Inflammatory macrophage (primary cell): ENCODE measurements at places on chromosomes 3 and 15.

GRCh38 chr3:88152841-88153240, 3.1 kb downstream of the C3orf38 start:
- no peak for DNase-seq

GRCh38 chr3:183252973-183253527, at the start of gene B3GNT5:
B3GNT5 (plus strand) TSS chr3:183253253; CDS start chr3:183269799, 16,546 bp downstream.
- DNase-seq, result peak; percentile 76

GRCh38 chr3:54891540-54891897, 36.3 kb downstream of the LRTM1 start:
- no peak for DNase-seq

- DNase-seq, result no peak
Measured at GRCh38 chr3:66473181-66473580, 27.6 kb downstream of the LRIG1 start.

GRCh38 chr3:148062590-148062989, 635.1 kb upstream of the AGTR1 start:
- DNase-seq, result no peak

- no peak for DNase-seq
Measured at GRCh38 chr3:19573644-19574043, 360.4 kb downstream of the EFHB start.

DNA sequence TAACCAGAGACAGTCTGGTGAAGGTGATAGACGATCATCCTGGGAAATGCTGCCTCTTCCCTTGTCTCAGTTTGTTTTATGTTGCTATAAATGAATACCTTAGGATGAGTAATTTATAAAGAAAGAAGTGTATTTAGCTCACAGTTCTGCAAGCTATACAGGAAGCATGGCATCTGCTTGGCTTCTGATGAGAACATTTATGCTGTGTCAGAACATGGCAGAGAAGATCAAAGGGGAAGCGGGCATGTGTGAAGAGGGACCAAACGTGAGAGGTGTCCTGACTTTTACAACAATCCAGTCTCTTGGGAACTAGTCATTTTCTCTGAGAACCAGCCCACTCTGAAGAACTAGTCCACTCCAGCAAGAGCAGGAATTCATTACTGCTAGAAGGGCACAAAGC, 9.6 kb downstream of the CMC1 start:
- peak; percentile 10 for DNase-seq

GRCh38 chr3:198046120-198046857, 86.3 kb downstream of the LMLN start:
- DNase-seq, result no peak

DNA sequence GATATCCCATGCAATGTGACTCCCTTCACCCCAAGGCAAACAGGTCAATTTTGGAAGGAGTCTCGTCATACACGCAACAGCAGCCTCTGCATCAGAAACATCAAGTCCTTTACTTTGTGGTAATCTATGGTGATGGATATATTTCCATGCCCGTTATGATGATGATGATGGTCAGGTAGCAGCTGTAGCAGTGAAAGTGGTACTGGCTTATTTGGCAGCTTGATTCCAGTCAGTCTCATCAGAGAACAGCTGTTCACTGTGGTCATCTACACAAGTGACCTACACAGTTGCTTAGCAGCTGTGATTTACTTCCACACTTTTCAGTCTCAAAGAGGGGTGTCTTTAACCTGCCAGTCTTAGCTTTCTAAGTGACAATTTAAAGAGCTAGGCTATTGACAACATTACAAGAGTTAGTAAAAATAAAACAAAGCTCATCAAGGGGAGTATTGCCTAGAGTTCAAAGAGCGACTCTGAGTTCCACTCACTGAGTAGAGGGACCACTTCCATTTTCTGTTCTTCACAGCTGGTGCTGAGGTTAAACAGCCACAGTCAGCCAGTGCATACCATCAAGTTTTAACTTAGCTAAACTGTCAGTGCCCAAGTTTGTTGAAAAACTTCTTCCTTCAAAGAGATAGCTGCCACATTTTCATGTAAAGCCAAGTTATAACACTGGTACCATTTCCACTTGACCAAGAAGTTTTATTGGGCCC, 587.4 kb upstream of the KCNMB2 start:
- DNase-seq, result no peak

DNA sequence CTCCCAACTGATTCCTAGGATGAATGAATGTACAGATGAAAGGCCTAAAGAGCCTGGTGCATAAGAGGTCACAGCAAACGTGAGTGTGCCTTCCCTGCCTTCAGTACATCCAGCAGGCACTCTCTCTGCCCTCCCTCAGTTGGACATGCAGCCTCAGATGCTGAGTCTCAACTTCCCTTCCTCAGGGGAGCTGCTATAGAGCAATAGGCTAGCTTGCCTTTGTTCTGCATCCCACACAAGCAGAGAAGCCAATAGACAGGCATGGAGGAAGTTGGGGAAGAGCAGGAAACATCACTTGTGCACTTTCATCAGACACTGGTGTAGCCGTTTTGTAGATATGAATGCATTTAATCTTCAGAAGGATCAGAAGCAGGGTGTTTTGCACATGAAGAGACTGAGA, 147.5 kb upstream of the THBS1 start:
- DNase-seq, result peak; percentile 78

DNA sequence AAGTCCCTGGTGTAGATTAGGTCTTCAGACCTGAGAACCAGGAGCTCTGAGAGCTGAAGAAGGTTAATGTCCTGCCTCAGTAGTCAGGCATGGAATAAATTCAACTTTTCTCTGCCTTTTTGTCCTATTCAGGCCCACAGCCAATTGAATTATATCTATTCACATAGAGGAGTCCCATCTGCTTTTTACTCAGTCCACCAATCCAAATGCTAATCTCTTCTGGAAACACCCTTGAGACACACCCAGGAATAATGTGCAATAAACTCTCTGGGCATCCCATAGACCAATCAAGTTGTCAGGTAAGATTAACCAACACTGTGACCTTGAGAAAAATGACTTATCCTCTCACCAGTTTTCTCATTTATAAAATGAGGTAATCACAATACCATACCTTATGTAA, 129.4 kb downstream of the MEX3B start:
- DNase-seq, result no peak

DNA sequence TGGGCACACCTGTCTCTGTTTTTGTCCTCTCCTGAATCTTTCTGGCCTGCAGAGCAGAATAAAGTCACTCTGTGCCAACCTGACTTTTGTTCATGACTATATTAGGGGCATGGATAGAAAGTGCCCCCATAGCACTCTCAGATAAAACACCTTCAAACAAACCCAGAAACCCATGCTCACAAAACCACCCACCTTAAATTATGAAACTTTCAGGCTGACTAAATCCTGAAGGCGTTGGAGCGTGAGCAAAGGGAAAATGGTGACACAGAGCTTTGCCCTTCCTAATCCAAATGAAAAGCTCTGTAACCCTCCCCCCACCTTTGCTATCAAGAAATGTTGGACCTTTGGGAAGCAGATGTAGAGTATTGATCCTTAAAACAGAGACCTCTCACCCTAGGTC, 138.9 kb downstream of the IGF1R start:
- DNase-seq, result peak; percentile 79

GRCh38 chr3:181713676-181714612, 2.2 kb downstream of the SOX2 start:
- no peak for DNase-seq

GRCh38 chr3:47799733-47800132, 3.2 kb upstream of the DHX30 start:
- peak; percentile 14 for DNase-seq

DNA sequence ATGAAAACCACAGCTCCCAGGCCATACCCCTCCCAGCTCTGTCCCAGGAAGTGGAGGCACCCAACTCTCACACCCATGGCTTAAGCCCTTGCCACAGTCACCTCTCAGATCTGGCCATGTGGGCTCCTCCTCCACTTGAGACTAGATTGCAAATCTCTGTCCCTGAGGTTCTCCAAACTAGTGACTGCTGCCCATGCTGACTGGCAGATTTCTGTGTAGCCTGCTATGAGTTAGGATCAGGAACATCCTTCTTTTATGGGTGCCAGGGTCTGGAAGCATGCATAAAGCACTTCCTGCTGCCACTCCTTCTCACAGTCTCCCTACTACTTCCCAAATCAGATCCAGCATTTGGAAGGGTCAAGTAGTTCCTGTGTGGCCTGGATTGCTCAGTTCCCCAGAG, 59.6 kb upstream of the GOLIM4 start:
- DNase-seq, result peak; percentile 61

- DNase-seq, result peak; percentile 83
Measured at GRCh38 chr3:109806929-109807328, 469.6 kb upstream of the DPPA4 start.

DNA sequence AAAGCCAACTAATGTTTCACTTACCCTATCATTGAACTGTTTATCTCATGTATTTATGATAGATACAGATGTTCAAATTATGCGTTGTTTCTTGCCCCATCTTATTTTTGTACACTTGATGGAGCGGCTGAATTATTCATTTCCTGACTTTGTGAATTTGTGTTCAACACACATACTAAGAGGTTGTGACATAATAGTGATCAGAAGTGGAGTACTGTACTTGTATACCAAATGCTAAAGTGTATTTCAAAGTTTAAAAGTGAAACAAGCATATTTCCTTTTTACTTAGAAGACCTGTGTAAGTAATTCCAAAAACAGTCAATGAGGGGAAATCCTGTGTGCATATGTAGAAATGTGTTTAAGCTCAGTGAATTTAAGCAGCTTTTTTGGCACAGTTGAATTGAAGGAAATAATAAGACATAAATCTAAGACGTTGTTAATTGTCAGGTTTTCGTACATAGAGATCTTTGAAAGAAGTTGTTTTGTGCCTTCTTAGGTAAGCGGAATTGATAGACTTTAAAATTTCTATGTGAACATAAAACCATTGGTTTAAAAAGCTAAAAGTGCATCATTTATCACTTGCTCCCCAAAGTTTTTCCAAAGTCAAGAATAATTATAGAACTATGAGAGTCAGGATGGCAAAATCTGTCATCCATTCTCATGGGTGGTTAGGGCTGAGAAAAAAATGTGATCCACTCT, 1.9 kb downstream of the NFKBIZ start:
- no peak for DNase-seq

DNA sequence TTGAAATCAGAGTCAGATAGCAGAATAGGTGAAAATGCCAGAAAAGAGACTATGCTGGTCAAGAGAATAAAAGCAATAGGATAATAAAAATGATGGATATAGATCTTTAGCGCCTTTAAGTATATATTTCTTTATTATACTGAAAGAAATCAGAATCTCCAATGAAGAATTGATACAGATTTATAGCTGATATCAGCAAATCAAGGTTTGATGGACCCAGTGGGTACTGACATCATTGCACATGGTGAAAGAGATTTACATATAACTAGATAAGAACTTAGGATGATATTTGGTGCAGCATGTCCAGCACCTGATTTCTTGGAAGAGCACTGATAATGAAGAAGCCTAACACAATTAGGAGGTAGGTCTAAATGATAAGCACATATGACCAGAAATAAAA, 18.2 kb downstream of the CADM2 start:
- DNase-seq, result no peak

DNA sequence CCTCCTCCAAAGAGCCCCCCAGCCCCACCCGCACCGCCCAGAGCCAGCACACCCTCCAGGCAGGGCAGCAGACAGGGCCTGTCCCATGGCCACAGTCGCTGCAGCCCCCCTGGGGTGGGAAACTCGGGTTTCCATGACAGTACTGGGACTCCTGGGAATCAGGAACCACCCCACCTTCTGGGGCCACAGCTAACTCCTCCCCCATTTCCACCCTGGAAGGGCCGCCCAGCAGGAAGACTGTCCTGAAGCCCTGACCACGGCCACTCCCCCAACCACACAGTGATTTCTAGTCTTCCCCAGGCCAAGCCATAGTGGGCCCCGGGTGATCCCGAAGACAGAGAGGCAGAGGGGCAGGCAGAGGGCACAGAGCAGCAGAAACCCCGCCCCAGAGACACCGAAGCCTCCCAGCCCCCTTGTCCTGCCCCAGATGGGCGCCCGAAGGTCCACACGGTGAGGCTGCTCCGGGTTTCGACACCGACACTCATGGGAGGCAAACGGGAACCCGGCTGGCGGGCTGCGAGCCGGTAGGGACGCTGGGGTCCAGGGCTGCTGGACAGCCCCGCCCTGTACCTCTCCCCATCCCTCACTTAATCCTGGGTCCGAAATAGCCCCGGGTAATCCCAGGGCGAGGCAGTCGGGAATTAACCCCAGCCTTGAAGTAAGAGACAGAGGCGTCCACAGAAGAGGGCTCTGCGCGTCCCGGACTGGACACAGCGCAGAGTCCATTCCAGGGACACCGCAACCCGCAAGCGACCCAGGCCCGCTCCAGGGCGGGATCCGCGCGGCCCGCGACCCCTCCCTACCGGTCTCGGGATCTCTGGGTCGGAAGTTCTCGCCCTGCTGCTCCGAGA, 138.4 kb downstream of the NUP210 start:
- peak; percentile 58 for DNase-seq

DNA sequence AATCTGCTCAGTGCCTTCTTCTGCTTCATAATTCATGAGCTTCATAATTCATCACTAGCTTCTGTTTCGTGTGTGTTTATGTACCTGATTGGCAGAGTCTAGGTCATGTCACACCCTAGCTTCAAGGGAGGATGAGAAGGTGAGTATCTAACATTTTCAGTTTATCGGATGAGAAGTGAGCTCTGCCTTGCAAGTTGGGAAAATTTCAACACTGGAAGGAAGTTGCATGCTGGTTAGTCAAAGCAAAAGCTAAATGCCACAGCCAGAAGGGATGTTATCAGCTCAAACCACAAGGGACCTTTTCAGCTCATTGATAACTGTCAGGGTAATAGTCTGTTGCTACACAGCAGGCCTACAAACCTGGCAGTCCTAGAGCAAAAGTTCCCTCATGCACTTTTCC, 7.3 kb upstream of the TNFSF10 start:
- DNase-seq, result peak; percentile 43

GRCh38 chr3:169966428-169966950, at the start of gene SEC62:
SEC62 (plus strand) TSS chr3:169966807; CDS start chr3:169966823, 16 bp downstream.
- DNase-seq, result peak; percentile 93

- DNase-seq, result no peak
Measured at GRCh38 chr3:195154793-195155535, 116.0 kb downstream of the XXYLT1 start.

DNA sequence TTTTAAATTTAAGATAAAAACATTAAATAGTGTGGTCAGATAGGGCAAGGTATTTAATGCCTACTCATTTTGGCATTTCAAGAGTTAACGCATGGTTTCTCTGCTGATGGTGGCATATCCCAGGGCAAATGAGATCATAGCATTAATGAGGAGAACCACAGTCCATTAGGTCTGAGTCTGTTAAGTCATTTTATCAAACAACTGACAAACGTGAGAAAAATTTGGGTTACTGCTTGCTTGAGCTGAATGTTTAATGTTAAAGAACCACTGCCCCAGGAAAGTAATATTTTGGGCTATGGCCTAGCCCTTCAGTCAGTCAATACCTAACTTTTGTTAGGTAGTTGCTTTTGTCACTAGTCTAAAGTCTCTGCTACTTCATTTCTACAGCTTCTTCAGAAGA, 37.9 kb upstream of the SLC2A2 start:
- no peak for DNase-seq

DNA sequence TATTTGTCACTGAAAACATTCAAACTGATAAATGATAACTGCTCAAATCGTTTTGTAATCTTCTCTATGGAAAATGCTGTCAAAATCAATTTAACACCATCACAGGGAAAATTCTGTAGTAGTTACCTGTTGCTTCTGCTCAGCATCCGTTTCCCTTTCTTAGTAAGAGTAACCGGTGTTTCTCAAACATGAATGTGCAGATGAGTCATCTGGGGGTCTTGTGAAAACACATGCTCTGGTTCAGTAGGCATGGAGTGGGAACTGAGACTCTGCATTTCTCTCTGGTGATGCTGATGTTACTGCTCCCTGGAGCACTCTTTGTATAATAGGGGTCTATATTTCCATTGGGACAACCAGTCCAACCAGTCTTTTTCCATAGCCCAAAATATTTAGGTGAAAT, 145.1 kb downstream of the SEMA6D start:
- DNase-seq, result no peak

- DNase-seq, result no peak
Measured at GRCh38 chr3:52177701-52178042, 20.3 kb upstream of the ALAS1 start.
